ENCODE measurements at places on chromosomes 6 and 20.

DNA sequence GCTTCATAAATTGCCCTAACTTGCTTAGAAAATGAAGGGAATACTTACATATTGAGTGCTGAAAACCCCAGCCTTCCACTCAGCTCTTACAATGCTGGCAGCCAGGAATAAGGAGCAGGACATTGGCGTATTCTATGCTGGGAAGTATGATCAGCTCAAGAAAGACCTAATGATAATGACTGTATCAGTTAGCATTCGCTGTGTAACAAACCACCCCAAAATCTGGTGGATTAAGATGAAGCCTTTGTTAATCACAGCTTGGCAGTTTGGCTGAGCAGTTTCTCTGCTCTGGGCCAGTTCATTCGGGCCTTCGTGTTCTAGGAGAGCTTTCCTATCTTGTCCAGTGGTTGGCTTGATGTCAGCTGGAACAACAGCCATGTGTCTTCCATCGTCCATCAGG, 33.4 kb upstream of the TUBB2A start:
- DNase-seq = no peak

DNA sequence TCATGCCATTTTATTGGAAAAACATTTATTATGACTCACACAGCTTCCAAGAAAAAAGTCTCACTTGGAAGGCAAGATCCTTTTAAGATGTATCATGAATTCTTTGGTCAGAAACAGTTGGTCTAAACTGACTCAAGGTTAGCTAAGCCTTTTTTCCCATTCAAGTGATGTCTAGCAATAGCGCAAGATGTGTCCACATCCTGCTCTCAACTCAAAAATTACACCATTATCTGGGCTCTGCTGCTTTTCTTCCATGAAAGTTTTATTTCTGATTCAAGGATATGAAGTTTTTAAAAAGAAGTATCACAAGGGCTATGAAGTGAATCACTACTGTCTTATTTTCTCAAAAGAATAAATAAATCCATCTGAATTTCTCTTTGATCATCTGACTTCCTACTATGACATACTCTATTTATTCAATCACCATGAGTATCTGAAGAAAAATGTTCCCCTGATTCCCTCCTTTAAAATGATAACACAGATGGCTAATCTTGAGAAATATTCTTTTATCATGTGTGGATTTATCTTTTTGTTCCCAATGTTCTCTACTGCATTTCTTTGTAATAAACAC, 139.2 kb downstream of the AHI1 start:
- DNase-seq = no peak

DNA sequence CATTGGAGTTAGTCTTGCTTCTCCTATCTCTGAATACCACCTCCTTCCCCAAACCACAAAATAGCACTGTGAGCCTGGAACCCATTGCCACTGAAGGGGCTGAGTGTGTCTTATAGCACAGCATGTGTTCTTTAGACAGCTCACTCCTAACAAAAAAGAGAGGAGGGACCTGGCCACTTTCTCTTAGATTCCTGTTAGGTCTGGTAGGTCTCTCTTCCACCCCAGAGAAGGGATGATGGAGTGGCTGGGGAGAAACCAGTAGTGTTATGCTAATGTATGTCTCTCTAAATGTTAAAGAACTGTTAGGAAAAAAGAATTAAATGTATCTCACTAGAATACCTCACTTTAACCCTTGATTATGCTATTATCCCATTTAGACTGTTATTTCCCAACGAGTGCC, 340.3 kb downstream of the EPHA7 start:
- no peak for DNase-seq

DNA sequence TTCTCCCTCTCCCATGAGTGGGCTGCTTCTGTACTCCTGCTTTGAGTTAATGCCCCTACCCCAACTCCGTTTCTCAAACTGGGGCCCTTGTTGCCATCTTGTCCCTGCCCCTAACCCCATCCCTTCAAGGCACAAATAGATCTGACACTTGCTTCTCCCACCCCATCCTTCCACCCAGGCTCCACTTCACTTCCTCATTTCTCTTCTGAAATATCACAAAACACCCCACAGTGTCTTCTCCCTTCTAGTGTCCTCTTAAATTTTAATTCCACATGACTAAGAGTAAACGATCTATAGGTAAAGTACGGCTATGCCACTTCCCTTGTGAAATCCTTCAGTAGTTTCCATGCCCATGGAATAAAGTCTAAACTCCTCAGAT, 571.6 kb upstream of the NOX3 start:
- no peak for DNase-seq

GRCh38 chr6:30615958-30616810, 859 bp downstream of the PPP1R10 start:
- DNase-seq = peak; percentile 64

- no peak for DNase-seq
These were observed 336.9 kb upstream of the RSPO3 start for GRCh38 chr6:126781582-126781981.

DNA sequence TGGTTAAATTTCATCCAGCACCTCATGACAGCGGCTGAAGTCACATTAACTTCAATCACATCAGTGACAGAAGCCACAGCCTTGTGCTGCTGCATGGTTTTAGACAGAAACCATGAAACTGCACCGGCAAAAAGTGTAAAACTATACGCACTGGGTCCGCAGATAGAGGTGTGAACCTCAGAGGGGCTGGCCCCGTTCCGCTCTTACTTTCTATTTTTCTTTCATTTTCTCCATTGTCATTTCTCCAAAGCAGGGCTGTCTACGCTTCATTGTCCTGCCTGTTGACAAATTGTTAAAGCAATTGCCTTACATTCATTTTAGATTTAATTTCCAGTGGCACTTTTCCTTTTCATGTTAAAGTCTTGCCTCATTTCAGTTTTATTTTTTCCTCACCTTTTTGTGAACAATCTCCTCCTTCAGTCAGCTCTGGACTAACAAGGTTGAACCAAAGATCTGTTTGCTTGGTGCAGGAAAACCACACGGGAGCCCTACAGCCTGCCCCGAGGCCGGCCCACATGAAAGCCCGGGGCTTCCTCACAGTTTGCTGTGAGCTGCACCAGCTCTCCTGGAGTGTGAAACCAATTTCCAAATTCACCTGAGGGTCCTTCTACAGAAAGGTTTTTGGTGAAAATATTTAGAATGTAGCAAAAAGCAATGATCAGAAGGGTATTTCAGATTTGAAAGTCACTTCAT, 63.7 kb downstream of the PRR18 start:
- DNase-seq = peak; percentile 84

DNA sequence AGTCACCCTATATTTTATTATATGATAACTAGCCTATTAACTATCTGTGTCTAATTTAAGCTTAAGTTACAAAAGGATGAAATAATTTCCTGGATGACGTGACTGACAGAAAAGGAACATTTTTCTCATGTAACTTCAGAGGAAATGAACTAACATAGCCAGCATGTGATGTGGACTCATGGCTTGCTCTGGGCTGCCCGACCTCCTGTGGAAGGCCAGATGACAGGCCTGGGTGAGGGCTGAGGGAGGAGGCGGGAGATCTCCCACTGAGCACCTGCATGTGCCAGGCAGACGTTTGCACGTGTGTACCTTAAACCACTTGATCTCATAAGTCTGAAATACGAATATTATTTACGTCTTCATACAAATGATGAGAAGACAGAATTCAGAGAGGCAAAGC, 321.1 kb downstream of the SYNE1 start:
- no peak for DNase-seq

GRCh38 chr6:118325220-118325860, 222.8 kb upstream of the PLN start:
- DNase-seq = no peak

DNA sequence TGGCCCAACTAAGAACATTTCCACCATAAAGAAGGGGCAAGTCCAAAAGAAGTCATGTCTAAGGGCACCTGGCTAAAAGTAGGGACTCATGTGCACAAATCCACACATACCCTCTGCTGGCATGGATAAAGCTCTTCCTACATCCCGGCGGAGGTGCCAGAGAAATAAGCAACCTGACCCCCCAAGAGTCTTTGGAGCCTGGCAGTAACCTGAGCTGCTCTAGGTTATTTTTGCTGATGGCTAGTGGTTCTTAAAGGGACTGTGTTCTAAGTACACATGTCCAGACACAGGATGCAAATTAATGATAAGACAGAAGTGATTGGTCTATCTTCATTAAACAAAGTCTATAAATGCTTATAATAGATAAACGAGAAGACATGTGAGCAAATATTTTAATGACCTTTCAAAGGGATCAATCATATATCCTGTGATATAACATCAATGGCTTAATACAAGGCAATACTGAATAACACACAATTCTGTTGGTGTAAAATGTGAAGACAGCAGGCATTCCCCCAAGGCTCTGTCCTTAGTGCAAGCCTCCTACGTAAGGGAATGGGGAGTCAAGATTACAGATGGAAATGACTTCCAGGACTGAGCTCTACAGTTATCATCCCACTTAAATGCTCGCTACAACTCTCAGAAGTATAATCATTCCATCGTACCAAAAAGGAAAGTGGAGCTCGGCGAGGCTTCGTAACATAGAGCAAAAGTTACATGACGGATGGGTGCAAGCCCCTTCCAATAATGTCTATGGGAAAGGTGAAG, 52.5 kb downstream of the HIVEP2 start:
- DNase-seq = no peak

GRCh38 chr20:48019496-48019895, 234.2 kb upstream of the SULF2 start:
- DNase-seq = no peak

Measured in GM12865 (cell line).